ENCODE measurements at places on chromosomes 7 and 10.
A peak's percentile ranks its signal among the peaks of the same experiment; 100 is the strongest.

DNA sequence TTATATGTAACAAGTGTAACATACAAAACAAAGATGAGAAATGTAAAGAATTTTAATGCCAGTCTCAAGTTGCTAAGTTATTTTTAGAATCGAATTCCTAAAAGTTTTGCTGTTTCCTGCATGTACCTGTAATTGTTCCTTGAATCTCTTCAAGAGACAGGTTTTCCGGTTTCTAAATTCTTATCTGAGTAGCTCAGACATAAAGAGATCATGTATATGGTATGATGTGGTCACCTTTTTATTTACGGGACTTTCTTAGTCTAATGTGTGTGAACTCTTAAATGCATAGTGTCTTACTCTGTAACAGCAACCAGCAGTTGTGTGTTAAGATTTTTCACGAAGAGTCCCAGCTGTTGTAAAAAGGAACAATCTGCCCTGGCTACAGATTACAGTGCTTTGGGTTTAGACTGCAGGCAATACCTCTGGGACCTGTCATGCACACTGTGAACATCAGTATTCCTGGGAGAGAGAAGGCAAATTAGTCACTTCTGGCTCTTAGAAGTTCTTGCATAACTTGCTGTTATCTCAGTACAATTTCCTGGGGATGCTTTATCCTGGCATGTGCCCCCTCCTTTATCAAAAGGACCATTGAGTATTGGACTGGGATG lies 263.4 kb downstream of the BICC1 start:
- no peak for DNase-seq

- DNase-seq = no peak
Measured at GRCh38 chr10:112790030-112790429, 160.0 kb upstream of the TCF7L2 start.

DNA sequence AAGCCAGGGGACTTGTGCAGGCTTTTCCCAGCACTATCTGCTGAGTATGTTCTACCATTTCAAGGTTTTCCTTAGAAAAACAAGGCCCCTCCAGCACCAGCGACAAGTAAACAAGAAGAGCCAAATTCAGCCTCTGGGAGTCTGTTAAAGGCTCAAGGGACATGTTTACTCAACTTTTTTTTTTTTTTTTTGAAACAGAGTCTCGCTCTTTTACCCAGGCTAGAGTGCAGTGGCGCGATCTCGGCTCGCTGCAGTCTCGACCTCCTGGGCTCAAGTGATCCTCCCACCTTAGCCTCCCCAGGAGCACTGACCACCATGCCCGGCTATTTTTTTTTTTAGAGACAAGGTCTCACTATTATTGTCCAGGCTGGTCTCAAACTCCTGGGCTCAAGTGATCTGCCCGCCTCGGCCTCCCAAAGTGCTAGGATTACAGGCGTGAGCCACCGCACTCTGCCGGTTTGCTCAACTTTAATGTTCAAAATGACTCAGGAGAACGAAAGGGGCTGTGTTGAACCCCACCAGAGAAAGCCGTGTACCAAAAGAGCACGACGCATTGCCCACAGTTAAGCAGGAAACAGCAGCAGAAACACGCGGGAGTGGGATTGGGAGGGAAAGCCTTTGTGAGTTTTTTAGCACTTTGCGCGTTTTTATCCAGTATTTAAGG lies 772 bp downstream of the PRDX3 start:
- DNase-seq = no peak

DNA sequence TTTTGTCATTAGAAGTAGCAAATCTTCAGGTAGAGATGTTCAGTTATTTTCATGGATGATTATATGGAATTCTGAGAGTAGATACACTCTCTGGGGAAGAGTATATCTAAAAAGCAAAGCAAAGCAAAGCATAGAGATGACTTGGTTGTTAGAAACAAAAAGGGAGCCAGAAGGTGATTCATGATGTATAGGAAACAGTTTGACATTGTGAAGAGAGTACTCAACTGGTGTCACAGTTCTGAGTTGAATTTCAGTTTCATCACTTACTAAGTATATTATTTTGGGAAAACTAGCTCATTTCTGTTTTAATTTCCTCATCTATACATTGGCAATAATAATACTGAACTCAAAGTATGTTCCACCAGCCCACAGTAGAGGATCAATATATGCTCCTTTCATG lies 86.8 kb downstream of the SEMA3C start:
- DNase-seq = no peak

GRCh38 chr10:24848195-24848594 lies 104.2 kb downstream of the PRTFDC1 start:
- DNase-seq = no peak

DNA sequence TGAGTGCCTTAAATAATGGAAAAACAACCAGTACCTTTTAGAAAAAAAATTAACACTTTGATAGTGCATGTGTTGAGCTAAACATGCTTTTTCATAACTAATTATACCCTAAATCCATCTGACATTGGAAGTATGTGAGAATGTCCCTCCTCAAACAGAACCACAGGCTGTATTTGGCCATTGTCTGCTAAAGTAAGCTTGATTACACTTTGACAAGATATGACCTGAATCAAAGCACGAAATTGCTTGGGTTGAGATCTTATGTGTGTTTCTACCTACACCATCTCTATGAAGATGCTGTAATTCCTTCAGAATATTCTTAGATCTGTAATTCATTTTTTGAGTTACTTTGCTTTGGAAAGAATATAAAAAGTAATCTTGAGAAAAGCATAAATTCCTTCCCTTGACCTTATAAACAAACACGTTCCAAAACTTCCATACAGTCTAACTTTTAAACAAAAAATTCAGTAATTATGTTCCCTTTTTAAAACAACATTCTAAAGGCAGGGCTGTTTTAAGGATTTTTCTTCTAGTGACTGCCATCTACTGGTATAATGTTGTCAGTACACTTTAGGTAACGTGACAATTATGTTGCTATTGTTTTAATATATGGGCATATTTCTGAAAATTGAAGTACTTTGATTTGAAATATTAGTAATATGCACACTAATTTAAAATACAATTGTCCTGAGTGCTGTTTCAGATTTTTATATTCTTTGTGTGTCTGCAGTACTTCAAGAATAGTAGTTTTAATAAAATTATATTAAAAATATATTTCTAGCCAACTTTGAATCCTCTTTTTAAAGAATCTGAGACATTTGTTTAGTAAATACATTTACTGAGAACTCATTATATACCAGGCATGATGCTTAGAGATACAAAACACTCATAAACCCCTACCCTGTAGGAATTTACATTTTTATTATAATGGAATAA lies 20.9 kb downstream of the CD36 start:
- no peak for DNase-seq

DNA sequence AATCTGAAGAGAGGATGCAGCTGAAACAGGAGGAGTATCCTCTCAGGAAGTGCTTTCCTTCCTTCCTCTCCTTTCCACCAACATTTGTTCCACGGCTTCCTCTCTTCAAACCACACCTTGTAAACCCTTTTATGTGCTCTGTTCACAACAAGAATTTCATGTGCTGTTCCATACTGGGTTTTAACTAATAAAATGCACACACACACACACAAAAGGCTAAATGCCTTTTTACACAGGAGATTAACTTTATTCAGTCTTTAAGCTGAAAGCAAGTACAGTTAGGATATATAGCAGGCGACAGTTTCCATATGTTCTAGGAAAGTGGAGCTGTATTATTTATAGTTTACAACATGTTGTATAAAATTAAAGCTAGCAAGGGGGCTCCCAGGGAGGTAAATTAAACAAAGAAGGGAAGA lies 106.7 kb downstream of the REEP3 start:
- no peak for DNase-seq

- DNase-seq = no peak
Measured at GRCh38 chr10:87716348-87716670, 56.6 kb downstream of the PAPSS2 start.

GRCh38 chr7:98724591-98724990 lies 107.5 kb downstream of the NPTX2 start:
- no peak for DNase-seq

- no peak for DNase-seq
Measured at GRCh38 chr7:133364959-133365690, 112.2 kb downstream of the EXOC4 start.

- DNase-seq = no peak
Measured at GRCh38 chr7:64877714-64878610, 25.1 kb upstream of the ZNF273 start.

DNA sequence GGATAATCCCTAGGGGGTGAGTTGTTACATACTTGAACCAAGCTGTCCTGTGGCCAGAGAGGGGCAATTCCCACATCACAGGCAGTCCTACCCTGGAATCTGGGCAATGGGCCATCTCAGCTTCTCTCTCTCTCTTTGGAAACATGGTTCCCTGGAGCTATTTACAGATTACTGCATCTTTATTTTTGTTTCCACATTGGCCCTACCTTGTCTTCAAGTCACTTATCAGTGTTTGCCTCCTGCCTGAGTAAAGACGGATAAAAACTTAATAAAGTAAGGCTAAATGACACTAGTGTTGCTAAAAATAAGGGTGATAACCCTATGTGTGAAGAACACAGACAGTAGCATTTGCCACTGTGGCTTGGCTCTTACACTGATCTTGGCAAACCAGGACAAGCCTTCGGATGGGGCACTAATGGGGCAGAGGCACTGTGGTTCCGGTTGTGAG lies 228.2 kb downstream of the GFRA1 start:
- no peak for DNase-seq

GRCh38 chr10:75294518-75294865 lies 58.7 kb upstream of the COMTD1 start:
- no peak for DNase-seq

DNA sequence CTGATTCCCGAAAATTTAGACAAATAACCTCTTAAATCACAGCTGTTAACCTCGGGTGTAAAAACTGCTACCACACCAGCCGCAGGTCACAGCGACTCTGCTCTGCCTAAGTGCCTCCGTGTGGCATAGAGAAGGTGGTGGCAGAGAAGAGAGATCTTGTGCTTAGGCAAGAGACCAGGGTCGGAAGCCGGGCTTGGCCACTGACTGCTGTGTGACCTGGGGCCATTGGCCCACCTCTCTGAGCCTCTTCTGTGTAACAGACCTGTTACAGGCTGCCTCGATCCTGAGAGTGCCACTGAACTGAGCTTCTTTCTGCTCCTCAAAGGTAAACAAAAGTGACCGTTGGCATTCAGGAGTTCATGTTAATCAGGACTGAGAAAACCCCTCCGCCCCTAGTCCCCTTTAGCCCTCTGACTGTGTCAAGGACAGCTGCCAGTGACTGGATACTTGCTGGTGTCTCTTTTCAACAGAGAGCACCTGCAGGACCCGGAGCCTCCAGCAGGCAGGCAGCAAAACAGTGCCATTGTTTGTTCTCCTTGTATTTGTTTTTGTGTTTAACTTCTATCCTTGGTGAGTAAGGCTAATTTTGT lies 36.5 kb downstream of the ZMIZ1 start:
- DNase-seq = no peak

GRCh38 chr7:81441750-81442149 lies 328.1 kb downstream of the HGF start:
- DNase-seq = no peak

- DNase-seq = no peak
Measured at GRCh38 chr10:114932945-114933344, 5.0 kb upstream of the TRUB1 start.

- DNase-seq = no peak
Measured at GRCh38 chr7:3267966-3268690, 32.9 kb upstream of the SDK1 start.

DNA sequence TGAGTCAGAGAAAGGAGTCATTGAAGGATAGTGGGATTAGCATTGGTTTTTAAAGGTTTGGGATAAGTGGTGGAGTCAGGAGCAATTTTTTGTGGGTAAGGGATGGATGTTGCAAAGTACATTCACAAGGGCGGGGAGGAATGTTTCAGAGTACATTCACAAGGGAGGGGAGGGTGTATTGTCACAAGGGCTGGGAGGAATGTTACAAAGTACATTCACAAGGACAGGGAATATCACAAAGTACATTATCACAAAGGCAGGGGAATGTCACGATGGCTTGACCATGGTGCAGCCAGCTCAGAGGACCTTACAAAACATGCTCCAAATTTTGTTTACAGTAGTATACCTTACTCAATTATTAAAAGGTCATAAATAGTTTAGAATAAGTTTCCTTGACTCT lies 30.3 kb downstream of the C1GALT1 start:
- DNase-seq = no peak

- no peak for DNase-seq
Measured at GRCh38 chr7:90262438-90262837, 17.5 kb downstream of the CFAP69 start.

DNA sequence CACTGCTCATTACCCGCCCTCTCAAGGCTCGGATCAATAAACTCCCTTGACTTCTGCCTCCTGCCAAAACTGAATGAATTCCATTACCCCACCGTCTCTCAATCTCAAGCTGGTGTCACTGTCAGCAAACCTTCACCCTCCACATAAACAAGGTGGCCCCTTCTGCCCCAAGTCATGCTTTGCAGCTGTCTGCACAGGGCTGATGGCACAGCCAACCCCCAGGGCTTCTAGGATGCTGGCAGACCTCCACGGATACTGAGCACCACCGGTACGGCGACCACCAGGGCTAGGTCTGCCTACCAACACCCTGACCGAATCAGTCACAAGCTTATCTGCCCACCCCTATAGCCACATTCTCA lies 46.1 kb downstream of the PARD3 start:
- DNase-seq = no peak

- DNase-seq = no peak
Measured at GRCh38 chr7:72430531-72430930, 18.4 kb upstream of the CALN1 start.

- DNase-seq = peak; percentile 57
Measured at GRCh38 chr10:45514291-45515270, 140.6 kb downstream of the ALOX5 start.

DNA sequence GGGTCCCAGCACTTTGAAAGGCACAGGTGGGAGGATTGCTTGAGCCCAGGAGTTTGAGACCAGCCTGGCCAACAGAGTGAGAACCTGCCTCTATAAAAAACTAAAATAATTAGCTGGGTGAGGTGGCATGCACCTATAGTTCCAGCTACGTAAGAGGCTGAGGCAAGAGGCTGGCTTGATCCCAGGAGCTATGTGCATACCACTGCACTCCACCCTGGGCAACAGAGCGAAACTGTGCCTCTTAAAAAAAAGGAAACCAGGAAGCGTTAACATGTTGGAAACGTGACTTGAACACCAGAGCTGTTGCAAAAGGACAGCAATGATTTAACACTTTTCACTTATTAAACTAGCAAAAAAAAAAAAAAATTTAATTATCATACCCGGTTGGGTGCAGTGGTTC lies 12.6 kb downstream of the BAZ1B start:
- no peak for DNase-seq

DNA sequence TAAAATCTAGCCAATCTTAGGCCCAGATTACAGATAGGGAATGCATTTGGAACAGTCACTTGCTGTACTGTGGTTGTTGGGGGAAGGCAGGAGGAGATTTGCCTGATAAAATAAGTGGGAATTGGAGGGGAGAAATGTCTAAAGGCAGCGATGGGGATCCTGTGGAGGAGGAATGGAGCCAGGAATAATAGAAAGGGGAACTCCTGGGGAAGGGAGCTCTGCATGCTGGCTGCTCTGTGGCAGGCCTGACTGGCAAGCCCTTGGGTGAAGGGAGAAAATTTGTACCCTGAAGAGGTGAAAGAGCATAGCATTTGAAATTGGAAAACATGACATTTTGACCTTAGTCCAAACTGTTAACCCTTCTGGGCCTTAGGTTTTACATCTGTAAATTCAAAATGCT lies 13.7 kb downstream of the MMP21 start:
- no peak for DNase-seq

- no peak for DNase-seq
Measured at GRCh38 chr10:5609952-5610616, 56.3 kb downstream of the ASB13 start.
